ENCODE measurements at places on chromosomes 16 and 17.

DNA sequence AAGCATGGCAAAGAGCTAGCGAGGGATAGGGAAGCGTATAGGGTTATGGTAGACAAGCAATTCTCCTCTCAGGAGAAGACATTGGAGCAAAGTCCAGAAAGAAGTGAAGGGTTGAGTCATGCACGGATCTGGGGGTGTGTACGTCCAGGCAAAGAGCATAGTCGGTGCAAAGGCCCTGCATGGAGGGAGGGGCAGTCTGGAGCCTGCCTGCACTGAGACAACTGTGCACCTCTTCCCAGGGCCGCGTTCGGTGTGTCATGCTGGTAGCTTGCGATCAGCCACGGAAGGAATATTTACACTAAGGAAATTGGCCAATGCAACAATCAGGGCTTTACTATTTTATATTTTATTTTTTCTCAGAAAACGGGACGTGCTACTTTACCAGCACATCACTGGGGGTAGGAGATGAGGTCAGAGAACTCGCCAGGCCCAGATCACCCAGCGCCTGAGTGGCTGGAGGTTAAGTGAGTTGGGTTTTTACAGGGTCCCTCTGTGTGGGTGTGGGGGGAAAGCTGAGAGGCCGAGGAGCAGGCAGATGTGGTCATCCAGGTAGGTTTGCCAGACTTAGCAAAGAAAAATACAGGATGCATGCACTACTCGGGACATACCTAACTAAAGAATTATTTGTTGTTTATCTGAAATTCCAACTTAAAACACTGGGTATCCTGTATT, 6.7 kb upstream of the B9D1 start:
- DNase-seq, result no peak

GRCh38 chr17:77466596-77467223, 325.9 kb downstream of the SEC14L1 start:
- no peak for DNase-seq

DNA sequence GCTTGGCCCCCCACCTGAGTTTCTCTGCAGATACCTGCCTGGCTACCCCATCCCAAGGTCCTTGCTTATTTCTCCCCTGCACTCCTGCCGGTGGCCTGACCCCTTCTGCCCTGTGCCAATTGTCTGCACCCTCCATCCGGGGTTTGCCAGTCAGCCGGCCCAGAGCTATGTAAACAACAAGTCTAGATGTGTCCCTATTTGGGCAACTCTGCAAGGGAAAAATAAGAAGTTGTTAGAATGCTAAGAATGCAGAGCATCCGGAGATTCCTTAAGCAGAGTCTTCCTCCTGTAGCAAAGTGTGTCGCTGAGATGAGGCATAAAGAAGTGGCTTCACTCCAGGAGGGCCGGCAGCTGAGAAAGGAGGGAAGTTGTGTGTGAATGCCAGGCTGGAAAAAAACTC, 46.6 kb downstream of the RGS9 start:
- DNase-seq, result no peak

- DNase-seq, result peak; percentile 72
Measured at GRCh38 chr16:67562526-67562917, at the start of gene CTCF. Gene CTCF (plus strand): TSS chr16:67562526. CDS start chr16:67610833, 48,307 bp downstream.

GRCh38 chr17:8818654-8819330, 19.6 kb upstream of the MFSD6L start:
- no peak for DNase-seq

- DNase-seq, result no peak
Measured at GRCh38 chr17:65020284-65020683, 36.3 kb downstream of the GNA13 start.

- DNase-seq, result no peak
Measured at GRCh38 chr17:32388613-32389459, 38.9 kb downstream of the ZNF207 start.

DNA sequence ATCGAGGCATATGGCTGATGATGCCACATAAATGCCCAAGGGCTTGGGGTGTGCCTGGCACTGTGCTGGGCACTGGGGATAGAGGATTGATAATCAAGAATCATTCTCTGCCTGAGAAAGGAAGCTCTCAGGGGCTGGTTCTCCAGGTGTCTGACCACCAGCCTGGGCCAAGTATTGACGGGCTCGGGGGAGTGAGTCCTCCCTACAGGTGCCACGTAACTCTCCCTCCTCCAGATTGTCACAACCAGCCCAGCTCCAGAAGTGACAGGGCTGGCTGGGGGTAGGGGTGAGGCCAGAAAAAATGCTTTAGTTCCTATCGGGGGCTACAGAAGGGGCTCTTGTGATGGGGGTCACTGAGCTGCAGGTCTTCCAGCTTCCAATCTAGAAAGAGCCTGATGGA, 10.7 kb upstream of the C1QL1 start:
- DNase-seq, result no peak

DNA sequence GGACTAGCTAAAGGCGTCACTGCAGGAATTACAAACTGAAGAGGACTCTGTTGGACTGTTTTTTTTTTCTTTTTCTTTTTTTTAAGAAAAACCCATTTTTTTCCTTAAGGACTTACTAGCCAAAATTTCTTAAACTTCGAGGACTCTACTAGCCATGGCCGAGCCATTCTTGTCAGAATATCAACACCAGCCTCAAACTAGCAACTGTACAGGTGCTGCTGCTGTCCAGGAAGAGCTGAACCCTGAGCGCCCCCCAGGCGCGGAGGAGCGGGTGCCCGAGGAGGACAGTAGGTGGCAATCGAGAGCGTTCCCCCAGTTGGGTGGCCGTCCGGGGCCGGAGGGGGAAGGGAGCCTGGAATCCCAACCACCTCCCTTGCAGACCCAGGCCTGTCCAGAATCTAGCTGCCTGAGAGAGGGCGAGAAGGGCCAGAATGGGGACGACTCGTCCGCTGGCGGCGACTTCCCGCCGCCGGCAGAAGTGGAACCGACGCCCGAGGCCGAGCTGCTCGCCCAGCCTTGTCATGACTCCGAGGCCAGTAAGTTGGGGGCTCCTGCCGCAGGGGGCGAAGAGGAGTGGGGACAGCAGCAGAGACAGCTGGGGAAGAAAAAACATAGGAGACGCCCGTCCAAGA, 878 bp downstream of the HEXIM1 start:
- peak; percentile 63 for DNase-seq

DNA sequence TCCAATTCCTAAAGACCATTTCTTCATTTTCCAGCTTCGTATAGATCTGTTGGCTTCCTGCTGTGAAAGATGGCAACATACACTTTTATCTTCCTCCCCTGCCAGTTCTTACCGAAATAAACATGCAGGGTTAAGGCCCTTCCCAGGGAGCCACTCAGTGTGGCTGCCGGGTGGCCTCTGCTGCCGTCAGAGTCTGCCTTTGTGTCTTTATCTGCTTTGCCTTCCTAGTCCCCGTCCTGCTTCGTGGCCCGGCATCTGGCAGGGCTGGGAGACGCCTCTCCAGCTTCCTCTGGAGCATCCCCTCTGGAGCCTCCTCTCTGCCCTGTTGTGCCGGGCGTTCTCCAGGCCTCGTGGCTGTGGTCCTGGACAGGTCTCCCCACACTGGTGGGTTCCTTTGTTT, 30.3 kb upstream of the CAPN15 start:
- no peak for DNase-seq

DNA sequence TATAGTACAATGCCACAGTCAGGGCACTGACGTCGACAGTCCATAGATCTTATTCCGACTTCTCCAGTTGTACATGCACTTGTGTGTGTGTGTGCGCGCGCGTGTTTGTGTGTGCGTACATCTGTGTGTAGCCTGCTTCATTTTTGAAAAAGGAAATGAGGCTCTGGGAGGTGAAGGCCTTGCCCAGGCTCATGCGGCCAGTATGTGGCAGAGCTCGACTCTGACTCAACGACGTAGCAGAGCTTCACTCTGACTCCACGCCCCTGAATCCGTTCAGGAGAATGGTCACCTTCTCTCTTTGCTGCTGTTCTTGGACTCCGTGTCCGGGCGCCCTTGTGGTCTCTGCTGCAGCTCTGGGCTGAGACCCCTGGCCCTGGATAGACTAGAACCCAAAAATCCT, 81.6 kb upstream of the CIBAR2 start:
- no peak for DNase-seq

DNA sequence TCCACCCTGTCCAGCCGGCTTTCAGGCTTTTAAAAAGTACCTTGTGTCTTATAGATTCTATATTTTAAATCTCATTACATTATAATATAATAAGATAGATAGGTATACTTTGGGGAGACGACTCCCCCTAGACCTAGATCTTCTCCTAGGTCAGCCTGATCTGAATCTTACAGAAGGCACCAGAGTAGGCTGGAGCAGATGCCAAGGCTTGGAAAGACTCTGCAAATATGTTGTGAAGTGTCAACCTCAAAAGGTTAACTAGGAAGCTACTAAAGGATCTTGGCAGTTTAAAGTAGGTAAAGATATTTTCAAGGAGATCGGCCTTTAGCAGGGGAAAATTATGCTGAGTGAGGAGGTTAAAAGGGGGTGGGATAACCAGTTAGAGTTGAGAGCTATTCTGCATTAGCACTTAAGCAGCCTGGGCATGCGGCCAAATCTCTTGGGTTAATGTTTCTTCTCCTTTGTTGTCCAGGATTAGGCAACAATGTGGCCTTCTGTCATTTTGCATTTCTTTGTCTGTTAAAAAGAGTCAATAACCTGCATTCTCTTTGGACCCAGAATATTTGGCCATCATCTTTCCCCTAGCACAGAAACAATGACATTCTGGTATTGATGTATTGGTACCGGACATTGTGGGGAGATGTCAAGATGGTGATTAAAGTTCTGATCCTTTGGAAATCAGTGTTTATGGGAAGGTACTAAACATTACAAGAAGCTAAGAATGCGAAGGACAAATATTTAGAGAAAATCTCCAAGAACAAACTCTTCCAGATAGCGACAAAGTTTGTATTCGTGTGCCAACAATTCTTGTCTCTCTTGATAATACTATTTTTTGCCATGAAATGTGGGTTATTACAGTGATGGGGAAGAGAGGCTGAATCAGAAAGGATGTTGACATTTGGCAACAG, 51.2 kb upstream of the DHX40 start:
- DNase-seq, result no peak

- no peak for DNase-seq
Measured at GRCh38 chr16:25177831-25178688, 38.7 kb upstream of the AQP8 start.

DNA sequence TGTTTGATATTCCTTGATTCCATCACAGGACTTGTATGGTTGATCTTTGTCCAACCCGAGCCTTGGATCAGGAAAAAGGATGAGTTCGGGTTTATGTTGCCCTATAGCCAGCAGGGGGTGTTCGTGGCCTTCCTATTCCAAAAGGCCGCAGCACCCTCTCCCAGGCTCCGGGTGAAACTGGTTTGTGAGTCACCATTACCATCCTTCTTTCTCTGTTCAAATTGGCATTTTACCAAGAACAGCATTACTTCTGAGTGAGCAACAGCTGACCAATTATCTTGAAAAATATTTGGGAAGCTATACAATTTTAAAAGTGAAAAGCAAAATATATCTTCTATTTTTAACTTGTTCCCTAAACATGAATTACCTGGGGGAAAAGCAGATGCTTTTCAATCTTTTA, 24.3 kb upstream of the KRT20 start:
- peak; percentile 56 for DNase-seq

- DNase-seq, result no peak
Measured at GRCh38 chr16:88773812-88774291, 11.2 kb downstream of the PIEZO1 start.

- peak; percentile 62 for DNase-seq
Measured at GRCh38 chr17:78130437-78131101, at the start of gene TMC8. Gene TMC8 (plus strand): TSS chr17:78130771. CDS start chr17:78131589, 818 bp downstream.

GRCh38 chr17:78658281-78658785, 81.1 kb upstream of the DNAH17 start:
- no peak for DNase-seq

GRCh38 chr16:77794586-77794985, 6.2 kb downstream of the VAT1L start:
- DNase-seq, result no peak

- no peak for DNase-seq
Measured at GRCh38 chr17:36827081-36827480, 110.2 kb upstream of the LHX1 start.

DNA sequence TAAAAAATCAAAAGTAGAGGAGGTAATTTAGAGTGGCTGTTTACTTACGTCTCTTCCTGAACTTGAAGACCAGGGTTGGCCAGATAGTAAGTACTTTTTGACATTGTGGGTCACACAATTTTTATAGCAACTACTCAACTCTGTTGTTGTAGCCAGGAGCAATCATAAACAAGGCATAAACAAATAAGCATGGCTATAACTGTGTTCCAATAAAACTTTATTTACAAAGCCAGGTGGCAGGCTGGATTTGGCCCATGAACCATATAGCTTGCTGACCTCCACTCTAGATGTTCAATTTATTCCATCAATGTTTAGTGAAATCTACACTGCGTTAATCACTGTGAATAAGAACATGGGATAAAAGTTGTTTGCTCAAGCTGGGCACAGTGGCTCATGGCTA, 500.4 kb upstream of the ERCC4 start:
- no peak for DNase-seq

DNA sequence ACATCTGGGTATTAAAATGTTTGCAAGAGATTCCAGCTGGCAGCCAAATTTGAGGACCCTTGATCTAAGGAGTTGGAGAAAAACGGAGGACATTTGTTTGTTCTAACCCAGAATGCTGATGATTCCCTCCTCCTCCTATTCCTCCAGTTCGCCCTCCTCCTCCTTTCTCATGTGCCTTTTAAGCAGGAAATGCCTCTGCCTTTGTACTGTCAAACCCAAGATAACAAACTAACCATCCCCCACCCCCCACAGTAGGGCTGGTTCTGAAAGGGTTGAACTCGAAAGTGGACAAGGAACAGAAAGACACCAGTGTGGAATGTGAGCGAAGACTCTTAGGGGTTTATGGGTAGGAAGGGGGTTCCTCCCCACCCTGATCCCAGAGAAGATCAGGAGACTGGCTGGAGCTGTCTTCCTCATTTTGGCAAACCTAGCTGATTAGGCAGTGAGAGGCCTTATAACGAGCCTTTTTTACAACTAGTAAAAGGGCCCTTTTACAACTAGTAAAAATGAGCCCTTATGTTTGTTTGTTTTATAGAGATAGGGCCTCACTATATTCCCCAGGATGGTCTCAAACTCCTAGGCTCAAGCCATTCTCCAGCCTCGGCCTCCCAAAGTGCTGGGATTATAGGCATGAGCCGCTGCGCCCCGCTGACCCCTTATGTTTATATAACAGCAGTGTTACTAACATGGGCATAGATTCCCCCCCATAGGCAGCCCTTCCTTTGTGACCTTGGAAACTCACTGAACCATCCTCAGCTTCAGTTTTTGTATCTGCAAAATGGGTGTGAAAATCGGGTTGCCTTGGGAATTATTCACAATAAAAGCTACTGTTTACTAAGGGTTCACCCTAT, 975 bp downstream of the CHD9 start:
- no peak for DNase-seq

Measured in activated T-cell treated with anti-CD3 and anti-CD28 coated beads for 1 hour (primary cell).